ENCODE measurements at places on chromosomes 2 and 18.
A peak's percentile ranks its signal among the peaks of the same experiment; 100 is the strongest.

DNA sequence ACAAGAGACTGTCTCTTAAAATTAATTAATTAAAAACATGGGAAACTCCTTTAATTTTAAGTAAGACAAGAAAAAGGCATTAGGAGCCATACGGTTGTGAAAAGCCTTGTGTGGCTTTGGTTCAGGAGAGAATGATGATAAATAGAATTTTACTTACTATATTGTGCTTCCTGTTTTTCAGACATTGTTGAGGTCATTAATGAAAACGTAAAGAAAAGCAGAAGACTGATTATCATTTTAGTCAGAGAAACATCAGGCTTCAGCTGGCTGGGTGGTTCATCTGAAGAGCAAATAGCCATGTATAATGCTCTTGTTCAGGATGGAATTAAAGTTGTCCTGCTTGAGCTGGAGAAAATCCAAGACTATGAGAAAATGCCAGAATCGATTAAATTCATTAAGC lies 10.7 kb upstream of the IL1RL2 start:
- DNase-seq = no peak

DNA sequence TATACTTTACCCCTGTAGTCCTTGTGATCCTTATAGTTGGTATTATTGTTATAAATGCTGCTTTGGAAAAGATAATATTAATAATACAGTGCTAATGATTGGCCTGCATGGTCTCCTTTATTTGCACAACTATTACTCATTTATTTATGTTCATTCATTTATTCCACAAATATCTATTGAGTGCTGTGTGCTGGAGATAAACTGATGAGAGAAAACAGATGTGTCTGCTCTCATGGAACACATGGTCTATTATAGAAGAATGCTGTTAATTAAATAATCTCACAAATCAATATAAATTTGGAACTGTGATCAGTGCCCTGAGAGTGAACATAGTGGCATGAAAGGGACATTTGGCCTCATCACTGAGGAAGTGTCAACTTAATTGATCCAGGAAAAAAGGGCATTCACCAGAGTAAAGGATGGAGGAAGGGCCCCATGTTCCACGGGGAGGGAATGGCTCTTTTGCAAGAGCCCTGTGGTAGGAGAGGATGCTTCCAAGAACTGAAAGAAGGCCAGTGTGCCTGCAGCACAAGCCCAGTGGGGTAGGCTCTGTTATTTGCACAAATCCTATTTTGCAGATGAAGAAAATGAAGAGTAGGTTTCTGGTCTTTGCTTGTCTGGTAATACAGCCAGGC lies 91.5 kb upstream of the STK39 start:
- no peak for DNase-seq

DNA sequence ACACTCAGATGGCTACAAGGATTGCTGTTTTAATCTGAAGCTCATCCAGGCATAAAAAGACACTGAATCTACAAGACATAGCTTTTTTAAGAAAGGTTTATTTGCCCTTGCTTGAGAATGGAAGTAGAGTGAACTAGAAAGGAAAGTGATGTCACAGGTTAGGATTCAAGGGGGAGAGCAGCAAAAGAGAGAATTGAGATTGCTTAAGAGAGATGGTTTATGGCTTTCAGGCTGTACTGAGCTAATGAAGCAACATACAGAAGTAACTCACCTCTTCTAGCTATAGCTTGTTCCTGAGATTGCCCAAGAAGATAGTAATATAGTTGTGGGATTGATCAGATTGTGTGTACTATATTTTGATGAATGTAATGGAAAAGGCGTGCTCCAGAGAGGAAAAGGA lies 26.1 kb upstream of the ACVR2A start:
- no peak for DNase-seq

- DNase-seq = no peak
Measured at GRCh38 chr2:1140389-1141003, 189.8 kb downstream of the SNTG2 start.

- DNase-seq = no peak
Measured at GRCh38 chr2:10342245-10342951, 39.7 kb downstream of the HPCAL1 start.

GRCh38 chr18:52228166-52228565 lies 111.8 kb upstream of the DCC start:
- DNase-seq = no peak

- no peak for DNase-seq
Measured at GRCh38 chr18:67540559-67540958, 24.0 kb upstream of the DSEL start.

DNA sequence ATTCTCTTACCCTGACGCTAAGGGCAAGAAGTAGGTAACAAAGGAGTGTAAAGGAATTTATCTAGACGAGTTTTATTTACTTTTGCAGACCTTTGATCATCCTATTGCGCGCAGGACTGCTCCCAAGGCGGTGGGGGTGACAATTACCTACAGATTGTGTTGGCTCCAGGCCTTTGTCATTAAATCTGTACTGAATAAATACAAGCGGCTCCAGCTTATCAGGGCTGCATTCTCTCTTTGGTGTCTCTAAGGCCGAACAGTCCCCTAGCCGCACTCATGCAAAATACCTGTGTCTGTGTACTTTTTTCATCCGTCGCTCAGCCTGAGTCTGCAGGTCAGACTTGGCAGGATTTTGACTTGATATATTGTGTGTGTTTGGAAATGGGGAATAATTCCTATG lies 57.9 kb upstream of the DYSF start:
- DNase-seq = no peak

- no peak for DNase-seq
Measured at GRCh38 chr2:128427413-128427755, 108.7 kb upstream of the HS6ST1 start.

DNA sequence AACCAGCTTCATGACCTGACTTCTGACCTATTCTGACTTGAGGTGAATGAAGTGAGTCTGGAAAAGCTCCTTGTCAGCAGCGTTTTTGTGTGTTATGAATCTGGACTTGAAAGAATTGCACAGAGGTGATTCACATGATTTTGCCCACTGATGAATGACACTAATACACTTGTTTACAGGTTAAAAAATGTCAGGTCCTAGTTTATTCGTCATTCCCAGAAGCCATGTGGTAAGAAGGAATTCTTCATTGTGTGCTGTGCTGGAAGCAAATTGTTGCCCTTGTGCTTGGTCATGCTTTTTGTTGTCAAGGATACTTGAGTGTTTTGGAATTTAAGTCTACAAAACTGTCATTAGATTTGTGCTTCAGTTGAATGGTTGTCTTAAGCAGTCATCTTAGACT lies 15.5 kb downstream of the SEC11C start:
- no peak for DNase-seq

DNA sequence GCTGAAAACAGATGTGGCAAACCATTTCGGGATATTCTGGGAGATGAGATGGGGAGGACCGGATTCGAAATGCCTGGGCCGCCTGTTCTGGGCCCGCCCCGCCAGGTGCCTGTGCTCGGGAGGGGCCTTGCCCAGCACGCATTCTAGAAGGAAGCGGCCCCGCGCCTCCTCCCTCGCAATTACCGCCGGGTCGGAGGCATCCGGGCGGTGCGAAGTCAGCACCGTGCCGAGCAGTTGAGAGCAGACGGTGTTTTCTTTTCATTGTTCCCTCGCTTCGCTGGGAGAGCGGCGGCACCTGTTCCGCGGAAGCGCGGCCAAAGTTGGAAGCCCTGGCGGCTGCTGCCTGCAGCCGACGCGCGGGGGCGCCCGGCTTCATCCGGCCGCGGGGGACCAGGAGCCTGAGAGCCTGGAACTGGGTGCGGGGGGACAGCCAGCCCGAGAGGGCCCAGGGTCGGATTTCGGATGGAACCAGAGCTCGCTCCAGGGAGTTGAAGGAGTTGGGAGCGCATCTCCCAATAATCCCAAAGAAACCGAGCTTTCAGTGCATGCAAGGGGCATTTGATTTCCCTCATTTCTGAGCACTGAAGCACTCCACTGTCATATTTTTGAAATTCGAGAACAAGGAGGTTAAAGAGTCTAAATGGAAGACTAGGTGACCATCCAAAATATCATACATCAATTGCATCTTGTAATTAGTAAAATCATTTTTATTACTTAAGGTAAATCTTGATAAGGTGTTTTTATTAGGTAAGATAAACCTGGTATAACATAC lies 241.8 kb upstream of the RAB12 start:
- no peak for DNase-seq

GRCh38 chr2:62536873-62537547 lies 31.0 kb upstream of the TMEM17 start:
- no peak for DNase-seq

DNA sequence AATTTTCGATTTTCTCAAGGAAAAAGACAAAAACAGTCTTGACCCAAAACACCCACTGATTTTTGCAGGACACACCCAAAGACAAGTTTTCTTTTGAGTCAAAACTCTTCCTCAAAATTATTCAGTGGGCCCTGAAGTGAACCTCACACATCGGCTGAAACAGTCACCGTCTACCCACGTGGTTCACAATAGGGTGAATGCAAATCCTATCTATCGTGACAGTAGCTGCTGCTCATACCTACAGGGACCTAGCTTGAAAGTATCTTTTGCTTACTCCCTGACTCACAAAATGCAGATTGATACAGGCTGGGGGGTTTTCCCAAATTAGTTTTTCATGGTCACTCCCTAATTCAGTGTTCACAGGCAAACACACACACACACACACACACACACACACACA lies 10.7 kb upstream of the CD226 start:
- peak; percentile 57 for DNase-seq

DNA sequence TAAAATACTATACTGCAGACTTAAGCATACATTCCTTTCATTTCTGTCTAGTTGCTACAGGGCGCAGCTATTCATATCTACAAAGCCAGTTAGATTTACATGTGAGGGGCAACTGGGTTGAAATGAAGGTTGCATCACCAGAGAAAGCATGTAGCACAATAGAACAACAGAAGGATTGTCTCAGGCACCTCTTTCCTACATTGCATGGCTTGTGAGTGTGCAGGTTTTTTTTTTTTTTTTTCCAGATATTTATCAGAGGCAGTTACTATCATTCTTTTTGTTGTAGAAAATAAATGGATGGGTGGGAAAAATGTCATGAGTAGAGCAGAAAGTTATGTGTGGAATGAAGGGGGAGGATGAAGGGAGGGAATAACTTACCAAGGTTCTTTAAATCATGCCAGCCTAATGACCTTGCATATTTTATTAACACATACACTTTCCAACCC lies 86.8 kb downstream of the ERBB4 start:
- no peak for DNase-seq

- no peak for DNase-seq
Measured at GRCh38 chr2:45808294-45808800, 156.9 kb downstream of the PRKCE start.

DNA sequence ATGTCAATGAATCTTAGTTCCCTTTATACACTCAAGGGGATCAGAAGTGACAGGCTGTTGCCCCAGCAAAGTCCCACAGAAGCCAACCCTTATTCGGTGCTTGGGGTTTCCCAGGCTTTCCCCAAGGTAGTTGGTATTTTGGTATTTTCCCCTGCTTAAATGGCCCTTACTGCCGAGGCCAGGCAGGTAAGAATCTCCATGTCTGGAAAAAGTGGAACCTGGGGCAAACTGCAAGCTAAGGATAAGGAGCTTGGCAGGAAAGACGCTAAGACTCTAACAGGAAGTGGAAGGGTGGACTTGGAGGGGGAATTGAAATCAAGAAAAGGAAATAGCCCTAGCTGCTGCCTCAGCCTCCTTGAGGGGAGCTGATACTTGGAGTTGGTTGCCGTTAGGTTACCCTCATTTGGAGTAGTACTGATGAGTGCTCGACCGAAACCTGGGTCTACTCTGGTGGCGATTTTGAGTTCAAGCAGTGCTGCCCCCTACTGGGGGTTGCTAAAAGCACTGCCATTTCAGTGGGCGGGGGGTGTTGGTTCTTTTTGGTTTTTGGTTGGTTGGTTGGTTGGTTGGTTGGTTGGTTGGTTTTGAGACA lies 3.3 kb upstream of the GPBAR1 start:
- peak; percentile 37 for DNase-seq

DNA sequence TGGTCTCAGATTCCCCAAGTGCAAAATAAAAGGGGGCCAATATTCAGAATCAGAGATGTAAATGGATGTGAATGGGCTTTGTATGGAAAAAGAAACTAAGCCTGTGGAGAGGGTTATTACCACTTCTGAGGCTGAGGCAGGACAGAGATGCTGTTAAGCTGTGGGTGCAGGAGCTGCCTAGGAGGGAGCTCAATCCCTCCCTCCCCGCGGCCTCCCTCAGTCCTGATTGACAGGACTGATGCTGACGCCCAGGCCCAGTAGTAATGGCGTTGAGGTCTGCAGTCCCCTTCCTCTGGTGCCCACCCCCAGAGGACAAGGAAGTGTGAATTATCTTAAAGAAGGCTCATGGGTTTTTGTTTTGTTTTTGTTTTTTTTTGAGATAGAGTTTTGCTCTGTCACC lies 40.4 kb downstream of the PSD4 start:
- DNase-seq = no peak

GRCh38 chr2:38508311-38509039 lies 94.3 kb downstream of the HNRNPLL start:
- peak; percentile 74 for DNase-seq

GRCh38 chr2:188209218-188209617 lies 82.5 kb upstream of the GULP1 start:
- no peak for DNase-seq

DNA sequence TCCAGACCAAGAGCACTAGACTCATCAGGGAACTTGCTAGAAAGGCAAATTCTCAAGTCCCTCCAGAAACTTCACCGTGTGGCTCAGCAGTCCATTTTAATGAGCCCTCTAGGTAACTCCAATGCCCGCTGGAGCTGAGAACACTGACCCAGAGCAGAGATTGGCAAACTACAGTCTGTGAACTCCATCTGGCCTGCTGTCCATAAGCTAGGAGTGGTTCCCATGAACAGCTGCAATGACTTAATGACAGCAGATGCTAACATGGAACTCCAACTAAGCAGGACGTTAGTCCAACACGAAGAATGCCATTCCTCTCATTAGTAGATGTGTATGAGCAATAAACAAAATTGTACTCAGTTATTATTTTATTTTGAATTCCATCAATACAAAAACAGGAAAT lies 371.9 kb downstream of the STK39 start:
- no peak for DNase-seq

GRCh38 chr18:9913151-9913525 lies 678 bp upstream of the VAPA start:
- DNase-seq = no peak

GRCh38 chr2:53787614-53788289 lies 908 bp downstream of the ERLEC1 start:
- DNase-seq = no peak

GRCh38 chr2:1651121-1652033 lies 92.9 kb downstream of the PXDN start:
- no peak for DNase-seq

DNA sequence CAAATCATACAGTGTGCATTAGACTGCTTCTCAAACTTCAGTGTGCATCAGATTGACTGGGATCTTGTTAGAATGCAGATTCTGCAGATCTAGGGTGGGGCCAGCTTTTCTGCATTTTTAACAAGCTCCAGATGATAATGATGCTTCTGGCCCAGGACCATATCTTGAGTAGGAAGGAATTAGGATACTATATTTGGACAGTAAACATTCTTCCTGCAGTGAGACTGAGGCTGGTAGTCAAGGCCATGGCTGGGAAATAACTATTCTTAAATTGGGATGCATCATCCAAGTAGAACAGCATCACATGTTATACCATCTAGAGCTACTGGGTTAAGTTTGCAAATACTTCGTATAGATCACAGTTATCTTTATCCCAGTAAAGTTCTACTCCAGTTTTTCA lies 28.4 kb upstream of the ARMC9 start:
- no peak for DNase-seq

Data from stimulated activated naive CD4-positive, alpha-beta T cell treated with Interleukin-2 at 50 U/mL for 16 hours (primary cell).